ENCODE measurements at places on chromosomes 11 and 22.
A peak's percentile ranks its signal among the peaks of the same experiment; 100 is the strongest.

DNA sequence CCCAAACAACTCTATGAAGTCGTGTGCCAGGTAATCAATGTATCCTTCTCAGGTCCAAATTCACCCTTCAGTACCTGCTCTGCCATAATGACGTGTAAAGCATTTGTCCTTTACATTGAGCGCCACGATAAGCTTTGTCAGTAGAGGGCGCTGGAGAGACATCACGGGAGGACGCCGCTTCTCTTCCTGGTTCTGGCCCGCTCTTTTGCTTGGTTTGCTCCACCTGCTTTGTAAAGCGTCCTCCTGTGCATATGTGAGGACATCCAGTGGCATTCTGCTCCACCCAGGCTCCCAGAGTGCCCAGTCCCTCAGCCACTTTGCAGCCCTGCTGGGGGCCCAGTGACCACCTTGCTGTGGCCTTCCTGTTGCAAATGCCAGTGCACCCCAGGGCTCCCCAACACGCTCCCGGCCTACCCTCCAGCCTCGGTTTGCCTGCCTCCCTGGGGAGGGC is 61.1 kb downstream of the WT1 start:
- peak; percentile 3 for DNase-seq

DNA sequence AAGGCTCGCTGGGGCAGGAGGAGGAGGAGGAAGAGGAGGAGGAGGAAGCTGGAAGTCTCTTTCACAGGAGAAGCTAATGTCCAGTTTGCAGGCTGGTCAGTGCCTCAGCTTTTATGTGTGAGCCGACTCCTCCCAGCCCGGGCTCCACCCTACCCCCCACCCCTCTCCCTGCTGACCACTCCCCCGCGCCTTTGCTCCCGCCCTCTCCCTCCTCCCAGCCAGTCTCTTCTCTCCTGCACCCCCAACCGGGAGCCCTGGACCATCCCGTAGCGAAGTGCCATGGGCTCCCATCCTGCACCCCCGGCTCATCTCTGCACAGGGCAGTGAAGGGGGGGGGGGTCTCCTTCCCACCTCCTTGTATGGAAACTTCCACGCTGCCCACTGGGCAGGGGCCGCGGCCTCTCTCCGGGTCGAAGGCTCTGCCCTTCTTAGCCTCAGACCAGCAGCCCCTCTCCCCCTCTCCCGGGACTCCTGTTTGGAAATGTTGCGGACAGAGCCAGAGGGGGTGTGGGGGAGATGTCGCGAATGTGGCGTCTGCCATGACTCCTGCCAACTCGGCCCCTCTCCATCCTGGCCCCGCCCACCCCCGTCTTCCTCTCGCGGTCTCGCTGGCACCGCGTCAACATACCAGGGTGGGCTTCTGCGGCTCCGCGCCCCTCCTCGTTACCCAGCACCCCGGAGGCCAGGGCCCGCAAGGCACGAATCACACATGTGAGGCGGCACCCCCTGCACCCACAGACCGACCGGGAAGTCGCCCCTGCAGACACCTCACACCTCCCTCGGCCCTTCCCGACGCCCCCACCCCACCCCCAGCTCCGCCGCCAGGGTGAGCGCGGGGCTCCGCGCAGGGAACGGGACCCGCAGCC is 1.8 kb downstream of the IGF2 start:
- DNase-seq = no peak

- DNase-seq = no peak
Observed at GRCh38 chr22:26894766-26895485, 237.5 kb downstream of the MIAT start.

GRCh38 chr11:93478841-93479240 is 64.3 kb downstream of the SMCO4 start:
- no peak for DNase-seq

GRCh38 chr11:57207168-57207567 is 25.4 kb downstream of the LRRC55 start:
- no peak for DNase-seq

GRCh38 chr11:120330045-120330444 is 4.9 kb downstream of the TLCD5 start:
- DNase-seq = no peak

All from NCI-H2081 (cell line).